GF-D8 (cell line): ENCODE measurements at places on chromosomes 7 and 10.

DNA sequence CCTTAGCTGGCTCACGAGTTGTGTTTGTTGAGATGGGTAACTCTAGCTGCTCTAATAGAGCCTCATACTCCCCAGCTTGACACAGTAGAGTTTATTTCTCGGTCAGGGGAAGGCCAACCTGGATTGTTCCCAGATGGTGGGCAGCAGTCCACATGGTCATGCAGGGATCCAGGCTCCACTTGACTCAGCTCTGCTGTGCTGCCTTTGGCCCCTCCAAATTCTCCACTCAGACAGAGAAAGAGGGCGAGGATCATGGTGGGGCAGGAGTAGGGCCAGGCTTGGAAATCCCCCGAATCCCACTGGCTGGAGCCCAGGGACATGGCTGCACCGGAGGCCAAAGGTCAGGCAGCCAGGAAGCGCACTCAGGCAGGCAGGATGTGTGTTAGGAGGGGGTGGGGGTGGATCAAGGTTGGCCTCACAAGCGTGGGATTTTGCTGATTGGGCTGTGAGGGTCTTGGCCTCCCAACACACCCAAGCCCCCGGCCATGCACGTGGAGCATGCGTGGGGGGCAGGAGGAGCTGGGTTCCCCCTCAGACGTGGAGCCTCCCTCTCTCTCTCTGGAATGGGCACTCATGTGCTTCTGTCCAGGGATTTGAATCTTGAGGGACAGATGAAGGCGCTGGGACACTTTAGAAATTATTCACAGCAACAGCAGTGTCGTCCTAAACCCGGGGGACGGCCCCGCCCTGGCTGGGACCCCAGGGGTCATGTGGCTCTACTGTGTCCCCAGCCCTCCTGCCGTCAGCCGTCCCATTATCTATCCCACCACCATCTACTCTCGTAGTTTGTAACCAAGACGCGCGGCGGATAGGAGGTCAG, 44.8 kb downstream of the PDGFA start:
- no peak for DNase-seq

DNA sequence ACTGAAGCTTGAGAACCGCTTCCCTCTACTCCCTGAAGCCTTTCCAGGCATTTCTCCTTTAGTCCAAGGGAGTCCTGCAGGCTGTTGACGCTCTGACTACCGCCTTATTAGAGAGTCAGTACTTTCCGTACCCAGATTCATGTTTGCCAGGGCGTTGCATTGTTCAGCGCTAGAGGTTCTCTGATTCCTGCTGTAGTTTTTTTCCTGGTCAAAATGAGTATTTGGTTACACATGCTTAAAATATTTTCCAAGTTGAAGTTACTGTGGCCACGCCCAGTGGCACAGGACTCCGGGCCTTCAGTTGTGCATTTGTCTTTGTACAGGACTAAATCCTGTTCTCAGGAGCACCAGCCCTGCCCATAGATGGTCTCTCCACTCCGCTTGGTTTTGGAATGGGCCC, 7.9 kb downstream of the MTURN start:
- no peak for DNase-seq

DNA sequence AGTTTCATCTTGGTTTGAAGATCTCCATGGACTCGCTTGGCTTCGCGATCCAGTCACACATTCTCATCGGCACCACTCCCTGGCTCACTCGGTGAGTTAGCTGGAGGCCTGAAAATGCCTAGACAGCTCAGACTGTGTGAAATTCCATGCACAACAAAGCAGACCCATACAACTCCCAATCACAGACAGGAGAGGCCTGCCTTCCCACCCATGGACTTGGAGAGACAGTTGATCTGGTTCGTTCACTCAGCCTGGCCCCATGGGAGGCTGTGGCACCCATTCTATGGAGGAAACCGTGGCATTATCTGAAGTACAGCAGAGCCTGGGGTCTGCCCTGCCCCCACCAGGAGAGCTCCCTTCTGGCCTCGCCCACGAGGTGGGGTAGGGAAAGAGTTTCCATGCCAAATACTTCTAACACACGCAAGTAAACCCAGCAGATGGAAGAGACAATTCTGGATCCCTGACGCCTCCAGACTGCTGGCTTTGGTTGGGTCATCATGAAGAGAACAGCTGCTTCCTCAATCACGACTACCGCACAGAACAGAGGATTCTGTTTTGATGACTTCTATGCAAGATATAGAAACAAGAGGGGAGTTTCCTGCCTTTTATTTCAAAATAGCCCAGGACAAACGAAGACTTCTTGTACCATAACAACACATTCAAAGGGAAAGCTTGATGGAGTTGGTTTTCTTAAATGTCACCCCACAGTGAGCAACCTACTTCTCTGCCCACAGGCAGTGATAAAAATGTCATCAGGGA, 15.9 kb downstream of the FAM53B start:
- peak; percentile 32 for DNase-seq

DNA sequence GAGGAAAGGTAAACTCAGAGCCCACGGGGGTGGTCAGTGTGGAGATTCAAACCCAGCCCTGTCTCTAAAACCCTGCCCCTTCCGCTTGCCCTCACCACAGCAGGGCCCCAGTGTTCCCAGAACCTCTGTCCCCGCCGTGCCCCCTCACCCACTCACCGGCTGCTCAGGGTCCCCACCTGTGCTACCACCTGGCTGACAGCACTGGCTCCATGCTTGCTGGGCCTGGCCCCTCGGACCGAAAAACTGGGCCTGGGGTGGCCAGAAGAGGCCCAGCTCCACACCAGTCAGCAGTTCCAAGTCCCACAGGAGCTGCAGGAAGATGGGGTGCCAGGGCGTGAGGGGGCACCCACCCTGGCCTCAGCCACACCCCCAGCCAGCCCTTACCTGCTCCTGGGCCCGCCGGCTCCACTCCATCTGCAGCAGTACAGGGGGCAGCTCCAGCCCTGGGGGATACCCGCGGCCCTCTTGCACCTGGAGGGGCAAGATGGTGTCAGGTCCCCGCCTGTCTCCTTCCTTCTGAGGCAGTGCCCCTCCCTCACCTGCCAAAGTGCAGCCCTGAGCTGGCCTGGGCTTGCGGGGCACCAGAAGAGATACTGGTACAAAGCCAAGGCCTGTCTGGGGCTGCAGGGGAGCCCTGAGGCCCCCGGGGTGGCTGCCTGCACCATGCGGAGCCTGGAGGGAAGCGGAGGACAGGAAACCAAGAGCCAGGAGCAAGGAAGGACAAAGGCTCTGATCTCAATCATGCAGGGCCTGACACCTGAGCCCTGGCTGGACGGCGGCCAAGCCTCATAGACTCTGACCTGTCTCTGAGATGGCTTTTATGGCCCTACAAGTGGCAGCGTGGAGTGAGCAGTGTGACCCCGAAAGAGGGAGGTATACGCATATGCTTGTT, 11.7 kb downstream of the ATP6V1F start:
- no peak for DNase-seq

DNA sequence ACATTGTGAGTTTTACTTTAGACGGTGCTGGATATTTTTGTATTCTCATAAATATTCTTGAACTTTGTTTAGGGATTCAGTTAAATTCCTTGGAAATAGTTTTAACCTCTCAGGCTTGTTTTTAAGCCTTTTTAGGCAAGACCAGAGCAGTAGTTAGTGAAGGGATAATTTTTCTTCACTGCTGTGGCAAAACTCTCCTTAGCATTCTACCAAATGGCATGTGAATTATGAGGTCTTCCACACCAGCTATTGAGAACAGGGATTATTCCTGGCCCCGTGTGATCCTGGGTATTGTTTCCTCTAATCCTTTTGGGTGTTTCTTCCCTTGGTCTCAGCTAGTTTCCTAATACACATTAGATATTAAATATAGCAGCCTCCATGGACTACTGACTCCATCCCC, 46.2 kb downstream of the CCDC71L start:
- DNase-seq: no peak

DNA sequence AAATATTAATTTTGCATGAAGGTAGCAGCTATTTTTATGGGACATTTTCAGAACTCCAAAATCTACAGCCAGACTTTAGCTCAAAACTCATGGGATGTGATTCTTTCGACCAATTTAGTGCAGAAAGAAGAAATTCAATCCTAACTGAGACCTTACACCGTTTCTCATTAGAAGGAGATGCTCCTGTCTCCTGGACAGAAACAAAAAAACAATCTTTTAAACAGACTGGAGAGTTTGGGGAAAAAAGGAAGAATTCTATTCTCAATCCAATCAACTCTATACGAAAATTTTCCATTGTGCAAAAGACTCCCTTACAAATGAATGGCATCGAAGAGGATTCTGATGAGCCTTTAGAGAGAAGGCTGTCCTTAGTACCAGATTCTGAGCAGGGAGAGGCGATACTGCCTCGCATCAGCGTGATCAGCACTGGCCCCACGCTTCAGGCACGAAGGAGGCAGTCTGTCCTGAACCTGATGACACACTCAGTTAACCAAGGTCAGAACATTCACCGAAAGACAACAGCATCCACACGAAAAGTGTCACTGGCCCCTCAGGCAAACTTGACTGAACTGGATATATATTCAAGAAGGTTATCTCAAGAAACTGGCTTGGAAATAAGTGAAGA, 112.3 kb downstream of the CFTR start:
- no peak for DNase-seq

DNA sequence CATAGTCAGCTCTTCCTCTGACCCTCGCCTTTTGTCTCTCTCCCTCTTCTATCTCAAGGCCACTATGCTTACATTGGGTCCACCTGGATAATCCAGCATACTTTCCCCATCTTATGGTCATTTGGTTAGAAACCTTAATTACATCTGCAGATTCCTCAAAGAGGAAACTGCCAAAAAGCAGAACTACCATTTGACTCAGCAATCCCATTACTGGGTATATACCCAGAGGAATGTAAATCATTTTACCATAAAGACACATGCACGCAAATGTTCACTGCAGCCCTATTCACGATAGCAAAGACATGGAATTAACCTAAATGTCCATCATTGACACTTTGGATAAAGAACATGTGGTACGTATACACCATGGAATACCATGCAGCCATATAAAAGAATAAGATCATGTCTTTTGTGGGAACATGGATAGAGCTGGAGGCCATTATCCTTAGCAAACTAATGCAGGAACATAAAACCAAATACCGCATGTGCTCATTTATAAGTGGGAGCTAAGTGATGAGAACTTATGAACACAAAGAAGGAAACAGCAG, 114.8 kb upstream of the NPY start:
- no peak for DNase-seq

GRCh38 chr7:128919881-128920799, 9.6 kb upstream of the KCP start:
- DNase-seq: no peak

DNA sequence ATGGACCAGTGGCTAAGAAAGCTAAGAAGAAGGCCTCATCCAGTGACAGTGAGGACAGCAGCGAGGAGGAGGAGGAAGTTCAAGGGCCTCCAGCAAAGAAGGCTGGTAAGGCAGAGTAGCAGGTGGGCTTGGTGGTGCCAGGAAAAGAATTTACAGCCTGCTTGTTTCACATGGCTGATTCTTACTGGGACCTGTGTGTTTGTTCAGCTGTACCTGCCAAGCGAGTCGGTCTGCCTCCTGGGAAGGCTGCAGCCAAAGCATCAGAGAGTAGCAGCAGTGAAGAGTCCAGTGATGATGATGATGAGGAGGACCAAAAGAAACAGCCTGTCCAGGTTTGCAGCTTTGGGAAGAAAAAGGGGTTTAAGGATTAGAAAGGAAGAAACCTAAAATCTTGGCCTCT, 5.0 kb downstream of the NOLC1 start:
- no peak for DNase-seq

DNA sequence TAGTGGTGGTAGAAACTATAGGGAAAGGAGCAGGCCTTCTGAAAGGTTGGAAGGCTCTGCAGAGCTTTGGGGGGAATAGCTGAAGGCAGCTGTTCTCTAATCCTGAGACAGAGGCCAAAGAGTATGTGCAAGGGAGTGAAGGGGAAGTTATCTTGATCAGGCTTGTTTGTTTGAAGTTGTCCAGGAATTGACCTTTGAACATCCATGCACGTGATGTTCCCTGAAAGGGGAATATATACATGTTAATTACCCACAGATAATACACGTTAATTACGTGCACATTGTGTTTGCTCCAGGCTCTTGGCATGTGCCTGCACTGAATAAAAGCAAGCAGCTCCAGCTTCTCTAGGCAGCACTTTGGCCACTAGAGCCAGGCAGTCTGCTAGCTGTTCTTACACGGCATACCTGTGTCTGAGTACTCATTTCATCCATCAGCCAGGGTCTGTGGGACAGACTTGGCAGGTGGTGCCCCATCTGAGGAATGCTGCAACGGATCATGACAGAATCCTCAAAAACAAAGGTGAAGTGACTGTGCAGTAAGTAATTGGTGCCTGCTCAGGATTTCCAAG, 18.0 kb upstream of the STARD3NL start:
- DNase-seq: no peak

DNA sequence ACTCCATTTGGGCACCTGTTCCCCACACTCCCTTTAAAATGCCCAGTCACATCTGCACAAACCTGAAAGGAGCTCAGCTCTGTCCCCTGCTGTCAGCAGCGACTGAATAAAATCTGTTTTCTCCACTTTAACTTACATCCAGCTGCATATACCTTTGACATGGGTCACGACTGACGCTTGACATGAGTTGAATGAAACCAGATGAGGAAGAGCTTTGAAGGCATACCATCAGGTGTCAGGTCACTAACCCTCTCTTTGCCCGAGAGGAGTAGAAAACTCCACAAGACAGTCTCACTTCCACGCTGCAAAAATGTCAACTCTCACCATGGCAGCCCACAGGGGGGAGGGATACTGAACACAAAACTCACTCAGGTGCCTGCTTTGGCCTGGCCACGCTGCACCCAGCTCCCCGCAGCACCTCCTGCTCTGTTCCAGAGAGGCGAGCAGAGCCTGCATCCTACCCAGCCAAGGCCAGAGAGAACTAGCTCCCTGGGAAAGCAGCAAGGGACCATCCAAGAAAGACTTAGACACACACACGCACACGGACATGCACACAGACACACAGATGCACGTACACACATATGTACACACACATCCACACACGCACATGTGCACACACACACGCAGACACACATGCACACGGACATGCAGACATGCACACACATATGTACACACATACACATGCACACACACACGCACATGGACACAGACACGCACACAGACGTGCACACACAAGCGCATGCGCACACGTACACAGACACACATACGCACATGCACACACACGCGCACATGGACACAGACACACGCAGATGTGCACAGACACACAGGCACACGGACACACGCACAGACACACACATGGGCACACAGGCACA, 191.0 kb downstream of the MAD1L1 start:
- no peak for DNase-seq
